ENCODE measurements at places on chromosomes 16 and 17. TPM values are rescaled to one million over a fixed set of nuclear protein-coding genes. Genes with fewer than 3 reads are reported as not detected.

DNA sequence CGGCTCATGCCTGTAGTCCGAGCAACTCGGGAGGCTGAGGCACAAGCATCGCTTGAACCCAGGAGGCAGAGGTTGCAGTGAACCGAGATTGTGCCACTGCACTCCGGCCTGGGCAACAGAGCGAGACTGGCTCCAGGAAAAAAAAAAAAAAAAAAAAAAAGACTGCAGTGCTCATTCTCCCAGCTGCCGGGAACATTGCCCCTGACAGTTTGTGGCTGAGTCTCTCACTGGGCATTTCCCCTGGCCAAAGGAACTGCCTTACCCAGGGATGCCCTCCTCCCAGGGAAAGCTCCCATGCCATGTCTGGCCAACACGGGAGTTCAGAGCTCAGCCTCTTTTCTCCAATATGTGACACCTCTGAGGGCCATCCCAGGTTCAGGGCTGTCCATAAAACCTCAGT lies 21.3 kb upstream of the USP10 start:
- H3K27me3 ChIP-seq, result no peaks in the 10 kb centered on the region
- no peak overlapping the region for H3K4me3 ChIP-seq
- no peak for DNase-seq
- H3K27ac ChIP-seq, result no peak overlapping the region

DNA sequence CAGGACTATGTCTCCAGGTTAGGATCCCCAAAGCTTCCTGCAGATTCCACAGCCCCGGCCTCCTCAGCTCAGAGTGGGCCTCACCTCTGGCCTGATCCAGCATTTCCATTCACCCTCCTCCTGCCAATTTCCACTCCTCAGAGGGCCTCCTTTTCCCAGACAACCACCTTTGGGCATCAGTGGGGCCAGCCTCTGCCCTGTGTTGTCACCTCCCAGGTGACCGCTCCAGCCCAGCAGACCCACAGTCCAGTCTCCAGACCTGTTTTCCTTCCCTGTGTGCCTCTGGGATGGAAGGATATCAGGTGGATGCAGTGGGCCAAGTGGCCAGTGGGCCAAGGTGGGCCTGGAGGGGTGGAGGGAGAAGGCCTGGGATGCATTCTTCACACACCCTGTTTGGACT lies 32.7 kb downstream of the B9D1 start:
- H3K27ac ChIP-seq, result no peak overlapping the region
- no peak for DNase-seq
- H3K4me1 ChIP-seq, result no peaks in the 10 kb centered on the region
- no peaks in the 10 kb centered on the region for H3K27me3 ChIP-seq
- H3K4me3 ChIP-seq, result no peak overlapping the region

DNA sequence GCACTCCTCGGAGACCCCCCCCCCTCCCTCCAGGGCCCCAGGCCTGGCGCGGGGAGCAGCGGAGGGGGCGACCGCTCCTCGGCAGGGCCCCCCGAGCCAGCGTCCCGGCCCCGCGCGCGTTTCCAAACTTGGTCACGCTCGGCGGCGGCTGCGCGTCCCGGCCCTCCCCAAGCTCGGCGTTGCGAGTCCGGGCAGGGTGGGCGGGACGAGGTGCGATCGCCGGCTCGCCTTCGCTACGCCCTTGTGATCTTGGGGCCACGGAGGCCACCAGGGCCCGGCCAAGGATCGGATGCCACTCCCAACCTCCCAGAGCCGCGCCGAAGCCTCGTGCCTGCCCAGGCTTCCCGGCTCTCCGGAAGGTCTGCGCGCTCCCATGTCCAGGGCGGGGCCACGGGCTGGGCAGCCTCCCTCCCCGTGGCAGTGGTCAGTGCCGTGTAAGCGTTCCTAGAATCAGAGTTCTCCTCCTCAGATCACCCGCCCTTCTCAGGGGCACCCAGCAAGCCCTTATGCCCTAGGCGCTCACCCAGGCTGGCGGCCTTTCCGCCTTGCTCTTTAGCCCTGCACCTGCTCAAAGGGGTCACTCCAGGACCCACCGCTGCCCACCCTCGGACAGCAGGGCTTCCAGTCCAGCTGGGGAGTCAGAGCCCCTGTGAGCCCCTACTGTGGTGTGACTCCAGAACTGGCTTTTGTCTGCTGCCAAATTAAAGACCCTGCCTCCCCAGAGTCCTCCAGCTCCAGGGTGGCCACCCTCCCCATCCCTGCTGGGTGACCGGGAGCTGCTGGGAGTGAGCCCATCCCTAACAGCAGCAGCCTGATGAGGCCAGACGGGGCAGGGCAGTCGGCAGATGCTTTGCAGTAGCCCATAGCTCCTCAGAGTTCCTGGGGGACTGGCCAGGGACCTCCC lies 12.2 kb upstream of the MRPS23 start:
- H3K27ac ChIP-seq, result peak overlapping the region; percentile 86
- H3K4me1 ChIP-seq, result peaks cover 36% of the 10 kb centered on the region
- no peaks in the 10 kb centered on the region for H3K27me3 ChIP-seq
- no peaks in the 10 kb centered on the region for H3K36me3 ChIP-seq
- peak overlapping the region; percentile 43 for H3K4me3 ChIP-seq
- peak; percentile 51 for DNase-seq

DNA sequence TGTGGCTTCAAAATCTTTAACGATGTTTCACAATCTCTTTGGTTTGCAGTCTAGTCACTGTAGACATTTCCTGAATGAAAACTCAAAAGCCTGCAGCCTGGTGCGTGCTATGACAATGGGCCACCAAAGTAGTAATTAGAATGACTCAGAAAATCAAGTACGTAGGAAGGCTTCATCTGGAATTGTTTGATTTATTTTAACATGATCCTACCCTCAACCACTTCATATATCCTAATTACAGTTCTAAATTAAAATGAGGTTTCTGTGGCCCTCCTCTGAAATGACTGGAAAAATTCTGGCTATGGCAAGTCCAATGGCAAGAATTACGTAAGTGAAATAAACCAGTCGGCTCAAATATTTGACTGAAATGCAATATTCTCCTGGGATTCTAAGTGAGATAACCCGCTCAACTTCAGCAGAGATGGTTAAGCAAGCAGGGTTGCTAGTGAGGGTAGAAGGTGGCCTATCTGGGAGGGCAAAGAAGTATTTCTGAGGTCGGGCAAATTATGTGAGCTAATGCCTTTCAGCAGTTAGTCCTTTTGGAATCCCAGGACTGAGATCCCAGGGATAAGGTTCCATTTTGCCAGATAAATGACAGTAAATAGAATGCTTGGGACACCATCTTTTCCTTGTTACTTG lies 145.6 kb upstream of the MYOCD start:
- H3K36me3 ChIP-seq, result no peaks in the 10 kb centered on the region
- no peak overlapping the region for H3K4me3 ChIP-seq
- H3K27ac ChIP-seq, result no peak overlapping the region
- no peaks in the 10 kb centered on the region for H3K27me3 ChIP-seq
- no peak for DNase-seq
- H3K4me1 ChIP-seq, result peaks cover 6% of the 10 kb centered on the region

- no peak overlapping the region for H3K27ac ChIP-seq
- no peak overlapping the region for H3K4me3 ChIP-seq
- H3K36me3 ChIP-seq, result no peaks in the 10 kb centered on the region
- no peaks in the 10 kb centered on the region for H3K4me1 ChIP-seq
- DNase-seq, result no peak
These were observed 92.9 kb downstream of the GPR139 start for GRCh38 chr16:19980632-19981265.

GRCh38 chr16:87376660-87377059 lies 6.9 kb downstream of the FBXO31 start:
- no peak for DNase-seq
- H3K27me3 ChIP-seq, result no peaks in the 10 kb centered on the region
- no peak overlapping the region for H3K4me3 ChIP-seq
- H3K36me3 ChIP-seq, result no peaks in the 10 kb centered on the region

GRCh38 chr16:73329358-73330286 lies 281.7 kb upstream of the ZFHX3 start:
- H3K27me3 ChIP-seq, result no peaks in the 10 kb centered on the region
- DNase-seq, result no peak
- H3K4me3 ChIP-seq, result no peak overlapping the region
- H3K27ac ChIP-seq, result no peak overlapping the region

DNA sequence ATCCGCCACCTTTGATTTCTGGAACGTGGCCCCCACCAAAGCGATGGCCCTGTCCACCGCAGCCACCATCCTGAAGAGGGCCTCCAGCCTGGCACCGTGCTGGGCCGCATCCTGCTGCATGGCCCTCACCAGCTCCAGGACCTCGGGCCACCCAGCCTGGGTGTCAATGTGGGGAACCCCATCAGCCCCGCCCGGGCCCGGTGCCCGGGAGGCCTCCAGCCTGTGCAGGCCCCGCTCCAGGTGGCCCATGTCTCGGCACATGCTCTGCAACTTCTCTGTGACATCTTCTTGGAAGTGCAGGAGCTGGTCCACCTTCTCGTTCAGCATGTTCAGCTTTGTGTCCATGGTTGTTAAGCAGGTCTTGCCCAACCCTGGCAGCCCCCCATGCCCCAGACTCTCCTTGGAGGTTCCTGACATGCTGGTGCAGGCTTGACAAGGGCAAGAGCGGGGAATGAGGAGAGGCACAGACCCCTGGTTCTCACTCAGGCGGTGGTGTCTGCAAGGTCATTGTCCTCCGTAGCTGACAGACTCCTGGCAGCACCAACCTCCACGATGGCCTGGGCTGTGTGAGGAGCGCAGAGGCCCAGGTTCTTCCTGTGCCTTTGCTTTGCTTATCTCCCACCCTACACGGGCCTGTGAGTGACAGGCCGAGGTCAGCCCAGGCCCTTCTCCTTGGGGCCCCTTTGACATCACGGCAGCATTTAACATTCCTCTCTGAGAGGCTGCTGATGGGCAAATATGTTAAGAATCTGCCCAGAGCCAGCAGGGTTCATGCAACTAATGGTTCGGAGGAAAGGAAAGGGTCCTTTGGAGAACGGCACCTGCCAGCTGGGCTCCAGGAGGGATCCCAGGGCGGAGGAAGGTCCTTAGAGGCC lies at the start of gene MYLK3:
Gene MYLK3 (minus strand): TSS at position 568 of the 875 bp plus-strand sequence. CDS start 151 bp downstream, at position 417.
- no peak for DNase-seq
- H3K27me3 ChIP-seq, result no peaks in the 10 kb centered on the region
- no peak within 1 kb of the TSS for H3K4me3 ChIP-seq
- no peak within 1 kb of the TSS for H3K27ac ChIP-seq
- H3K36me3 ChIP-seq, result no peaks in the 10 kb centered on the region

- DNase-seq, result no peak
- no peaks in the 10 kb centered on the region for H3K36me3 ChIP-seq
- no peak overlapping the region for H3K4me3 ChIP-seq
- H3K27ac ChIP-seq, result no peak overlapping the region
- H3K4me1 ChIP-seq, result no peaks in the 10 kb centered on the region
These were observed 157.2 kb downstream of the SEC14L1 start for GRCh38 chr17:77297693-77298666.

- no peak for DNase-seq
- H3K27me3 ChIP-seq, result no peaks in the 10 kb centered on the region
- peaks cover 20% of the 10 kb centered on the region for H3K4me1 ChIP-seq
- no peaks in the 10 kb centered on the region for H3K36me3 ChIP-seq
- no peak overlapping the region for H3K4me3 ChIP-seq
- H3K27ac ChIP-seq, result no peak overlapping the region
These were observed 20.5 kb downstream of the CLEC16A start for GRCh38 chr16:10964891-10965326.

DNA sequence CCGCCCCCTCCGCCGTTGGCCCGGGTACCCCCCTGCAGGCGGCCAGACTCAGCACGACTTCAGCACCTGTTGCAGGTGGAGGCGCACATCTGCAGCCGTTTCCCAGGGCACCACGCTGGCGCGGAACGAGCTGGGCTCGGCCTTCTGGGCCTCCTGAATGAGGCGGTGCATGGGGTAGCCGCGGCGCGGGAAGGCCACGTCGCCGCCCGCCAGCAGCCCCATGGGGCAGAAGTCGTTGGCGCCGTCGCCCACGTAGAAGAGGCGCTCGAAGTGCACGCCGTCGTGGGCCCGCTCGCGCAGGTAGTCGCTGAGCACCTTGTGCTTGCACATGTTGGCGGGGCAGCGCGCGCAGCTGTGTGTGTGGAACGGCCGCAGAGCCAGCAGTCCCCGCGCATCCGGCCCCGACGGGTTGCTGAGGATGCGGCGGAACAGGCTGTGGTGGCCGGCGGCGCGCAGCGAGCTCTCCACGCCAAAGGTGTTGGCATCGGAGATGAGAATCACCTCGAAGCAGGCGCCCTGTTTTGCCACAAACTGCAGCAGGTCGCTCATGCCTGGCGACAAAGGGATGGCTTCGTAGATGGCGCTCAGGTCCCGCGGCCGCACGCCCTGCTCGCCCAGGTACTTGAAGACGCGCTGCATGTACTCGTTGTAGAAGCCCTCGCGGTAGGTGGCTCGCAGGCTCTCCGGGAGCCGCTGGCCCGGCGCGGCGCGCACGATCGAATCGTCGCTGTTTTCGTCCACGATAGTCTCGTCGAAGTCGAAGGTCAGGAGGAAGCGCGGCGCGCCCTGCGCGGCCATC lies 6.2 kb downstream of the PHOSPHO1 start:
- H3K4me1 ChIP-seq, result no peaks in the 10 kb centered on the region
- H3K4me3 ChIP-seq, result no peak overlapping the region
- H3K27me3 ChIP-seq, result no peaks in the 10 kb centered on the region
- DNase-seq, result no peak

DNA sequence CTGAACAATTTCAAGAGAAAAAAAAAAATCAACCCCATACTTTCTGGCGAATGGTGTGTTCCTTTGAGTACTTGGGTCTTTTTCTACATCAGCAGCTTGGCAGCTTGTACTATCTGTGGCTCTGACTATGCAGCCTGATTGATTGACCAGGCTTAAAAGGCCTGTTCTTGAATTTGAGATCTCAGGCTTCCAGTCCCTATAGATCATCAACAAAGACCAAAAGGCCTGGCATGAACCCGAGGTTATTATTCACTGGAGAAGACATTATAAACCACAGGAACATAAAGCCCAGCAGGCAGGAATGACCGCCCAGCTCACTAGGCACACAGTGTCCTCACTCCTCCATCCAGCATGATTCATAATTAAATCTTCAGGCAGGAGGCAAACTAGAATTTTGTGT lies 32.1 kb upstream of the CDH3 start:
- H3K4me1 ChIP-seq, result no peaks in the 10 kb centered on the region
- no peaks in the 10 kb centered on the region for H3K36me3 ChIP-seq
- no peaks in the 10 kb centered on the region for H3K27me3 ChIP-seq
- no peak for DNase-seq
- no peak overlapping the region for H3K4me3 ChIP-seq
- H3K27ac ChIP-seq, result no peak overlapping the region

DNA sequence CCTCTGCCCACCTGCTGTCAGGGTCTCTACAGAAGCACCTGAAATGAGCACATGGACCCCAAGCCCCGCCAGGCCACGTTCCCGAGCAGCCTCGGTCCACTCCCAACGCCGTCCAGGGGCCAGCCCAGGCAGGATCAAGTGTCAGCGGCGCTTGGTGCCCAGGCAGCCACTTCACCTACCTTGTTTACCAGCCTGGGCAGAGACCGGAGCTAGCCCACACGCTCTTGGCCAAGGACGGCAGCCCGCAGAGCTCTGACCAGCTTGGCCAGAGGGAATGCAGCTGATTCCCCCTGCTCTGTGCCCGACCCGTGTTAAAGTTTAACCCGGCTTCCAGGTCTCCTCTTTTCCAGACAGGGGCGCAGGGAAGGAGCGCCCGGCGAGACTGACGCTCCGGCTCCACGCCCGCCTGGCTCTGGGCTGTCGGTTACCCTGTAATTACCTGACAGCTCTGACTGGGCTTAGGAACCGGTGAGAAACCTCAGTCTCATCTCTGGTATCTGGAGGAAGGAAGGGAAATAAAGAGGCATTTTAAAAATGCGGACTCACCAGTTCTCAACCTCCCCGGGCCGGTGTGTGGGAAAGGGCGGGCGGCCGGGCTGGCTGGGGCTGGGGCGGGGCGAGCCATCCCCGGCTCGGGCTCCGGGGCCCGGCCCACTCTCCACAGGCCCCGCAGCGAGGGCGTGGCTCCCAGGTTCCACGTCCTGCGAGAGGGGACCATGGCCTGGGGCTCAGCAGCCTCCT lies 4.6 kb downstream of the KIFC3 start:
- no peak for DNase-seq
- no peaks in the 10 kb centered on the region for H3K27me3 ChIP-seq
- H3K4me3 ChIP-seq, result no peak overlapping the region
- no peak overlapping the region for H3K27ac ChIP-seq
- peaks cover 29% of the 10 kb centered on the region for H3K4me1 ChIP-seq

TBKBP1 gene
- total RNA-seq, result 7.6 TPM

MYO1C gene
- total RNA-seq, result 184 TPM

SCARF1 gene
- total RNA-seq, result 30.6 TPM

KRT40 gene
- total RNA-seq, result not detected

Data from tibial nerve (tissue), 4 donors.